ENCODE measurements at places on chromosomes 11 and 22.

DNA sequence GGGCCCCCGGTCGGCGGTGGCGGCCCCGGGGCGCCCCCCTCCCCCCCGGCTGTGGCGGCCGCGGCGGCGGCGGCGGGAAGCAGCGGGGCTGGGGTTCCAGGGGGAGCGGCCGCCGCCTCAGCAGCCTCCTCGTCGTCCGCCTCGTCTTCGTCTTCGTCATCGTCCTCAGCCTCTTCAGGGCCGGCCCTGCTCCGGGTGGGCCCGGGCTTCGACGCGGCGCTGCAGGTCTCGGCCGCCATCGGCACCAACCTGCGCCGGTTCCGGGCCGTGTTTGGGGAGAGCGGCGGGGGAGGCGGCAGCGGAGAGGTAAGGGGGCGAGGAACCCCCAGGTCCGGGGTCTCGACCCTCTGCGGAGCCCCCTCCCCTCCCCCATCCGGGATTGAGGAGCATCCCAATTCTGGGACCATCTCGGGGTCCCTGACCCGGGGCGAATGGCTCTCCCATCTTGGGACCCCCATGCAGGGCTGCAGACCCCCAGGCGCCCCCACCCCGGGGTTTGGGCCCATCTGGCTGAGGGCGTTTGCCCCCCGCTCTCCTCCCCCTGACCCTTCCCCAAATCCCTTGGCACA is 431 bp downstream of the KMT2A start:
- H3K27me3 ChIP-seq: no peaks in the 10 kb centered on the region
- H3K36me3 ChIP-seq: no peaks in the 10 kb centered on the region

GRCh38 chr11:5004424-5005274 is 10.0 kb downstream of the OR51L1 start:
- H3K36me3 ChIP-seq: no peaks in the 10 kb centered on the region
- no peaks in the 10 kb centered on the region for H3K4me1 ChIP-seq
- no peaks in the 10 kb centered on the region for H3K27me3 ChIP-seq
- DNase-seq: peak; percentile 23

DNA sequence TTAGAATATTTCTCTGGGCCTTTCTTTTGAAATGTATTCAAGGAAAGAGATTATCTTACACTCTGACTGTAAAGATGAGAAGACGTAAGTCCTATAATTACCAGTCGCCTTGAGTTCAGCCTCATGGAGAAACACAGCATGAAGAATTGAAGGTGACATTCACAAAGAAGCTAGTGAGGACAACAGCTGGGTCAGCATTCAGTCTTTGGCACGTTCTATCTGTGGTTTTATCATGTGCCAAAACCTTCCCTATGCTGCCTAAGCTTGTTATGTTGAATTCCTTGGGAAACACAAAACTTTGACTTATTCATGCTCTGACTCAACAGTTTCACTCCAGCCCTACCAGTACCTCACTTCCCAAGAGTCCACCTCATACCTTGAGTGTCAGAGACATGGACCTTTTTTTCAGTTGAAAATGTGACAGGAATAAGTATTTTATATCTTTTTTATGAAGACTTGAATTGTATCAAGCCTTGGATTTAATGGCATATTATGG is 198.8 kb upstream of the KIRREL3 start:
- no peak overlapping the region for H3K27ac ChIP-seq
- DNase-seq: no peak
- H3K4me3 ChIP-seq: no peak overlapping the region
- no peaks in the 10 kb centered on the region for H3K4me1 ChIP-seq
- H3K36me3 ChIP-seq: no peaks in the 10 kb centered on the region

- no peak overlapping the region for H3K4me3 ChIP-seq
- H3K27me3 ChIP-seq: peaks cover 3% of the 10 kb centered on the region
- H3K36me3 ChIP-seq: no peaks in the 10 kb centered on the region
- DNase-seq: no peak
- H3K27ac ChIP-seq: no peak overlapping the region
- H3K4me1 ChIP-seq: no peaks in the 10 kb centered on the region
These were observed 549.3 kb downstream of the BRD1 start for GRCh38 chr22:49278340-49278739.

- H3K27me3 ChIP-seq: no peaks in the 10 kb centered on the region
- no peaks in the 10 kb centered on the region for H3K36me3 ChIP-seq
- H3K4me1 ChIP-seq: peaks cover 3% of the 10 kb centered on the region
- DNase-seq: no peak
These were observed 56.9 kb upstream of the PRSS23 start for GRCh38 chr11:86743223-86744118.

DNA sequence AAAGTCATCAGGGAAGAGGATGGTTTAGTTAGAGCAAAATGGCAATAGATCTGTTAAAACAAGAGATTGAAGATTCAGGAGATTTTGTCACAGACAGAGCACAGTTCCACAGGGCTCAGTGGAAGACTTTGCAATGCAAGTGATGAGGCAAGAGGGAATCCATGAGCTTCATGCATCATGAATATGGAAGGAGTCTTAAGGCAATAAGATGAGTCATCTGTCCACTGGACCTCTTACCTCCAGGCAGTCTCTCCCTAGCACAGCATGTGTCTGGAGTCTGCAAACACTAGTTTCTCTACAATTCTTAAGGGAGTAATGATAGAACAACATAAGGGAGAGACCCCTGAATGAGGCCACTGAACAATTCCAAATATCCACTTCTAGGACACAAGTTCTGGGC is 245.7 kb downstream of the NXPE2 start:
- H3K4me1 ChIP-seq: no peaks in the 10 kb centered on the region
- H3K36me3 ChIP-seq: no peaks in the 10 kb centered on the region
- H3K27me3 ChIP-seq: no peaks in the 10 kb centered on the region
- no peak overlapping the region for H3K4me3 ChIP-seq
- DNase-seq: no peak

DNA sequence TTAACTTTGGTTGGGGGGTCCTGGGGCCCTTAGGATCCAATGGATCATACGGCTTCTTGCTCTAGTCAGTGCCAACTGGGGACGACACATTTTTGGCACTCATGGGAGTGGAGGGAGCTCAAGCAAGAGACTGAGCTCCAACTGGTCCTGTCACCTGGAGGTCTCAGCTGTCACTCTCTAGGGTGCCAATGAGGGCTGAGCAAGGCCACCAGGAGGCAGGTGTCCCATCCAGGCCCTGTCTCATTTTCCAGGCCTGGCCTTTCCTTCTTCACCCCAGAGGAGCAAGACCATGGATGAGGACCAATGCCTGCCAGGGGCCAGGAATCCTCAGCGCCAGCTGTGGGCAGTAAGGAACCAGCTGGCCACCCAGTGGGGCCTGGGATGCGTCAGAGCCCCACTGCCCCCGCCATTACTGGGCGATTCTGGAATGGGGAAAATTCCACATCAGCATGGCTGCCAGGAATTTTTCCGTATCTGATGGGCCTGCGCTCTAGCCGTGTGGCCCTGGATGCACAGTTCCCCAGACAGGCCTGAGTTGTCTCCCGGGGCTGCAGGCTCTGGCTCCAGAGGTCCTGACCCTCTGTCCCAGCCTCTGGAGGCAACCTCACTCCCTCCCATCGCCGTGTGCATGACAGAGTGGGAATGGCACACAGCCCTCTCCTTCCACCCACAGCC is 669 bp upstream of the GAL3ST1 start:
- H3K4me3 ChIP-seq: no peak overlapping the region
- H3K27me3 ChIP-seq: peaks cover 44% of the 10 kb centered on the region

GRCh38 chr11:109015283-109015682 is 350.4 kb downstream of the DDX10 start:
- H3K36me3 ChIP-seq: no peaks in the 10 kb centered on the region
- H3K4me1 ChIP-seq: no peaks in the 10 kb centered on the region
- H3K4me3 ChIP-seq: no peak overlapping the region
- H3K27ac ChIP-seq: no peak overlapping the region
- DNase-seq: no peak
- H3K27me3 ChIP-seq: no peaks in the 10 kb centered on the region

GRCh38 chr11:61927501-61927900 is 10.1 kb upstream of the RAB3IL1 start:
- no peaks in the 10 kb centered on the region for H3K36me3 ChIP-seq
- no peak overlapping the region for H3K4me3 ChIP-seq
- peaks cover 16% of the 10 kb centered on the region for H3K4me1 ChIP-seq
- H3K27ac ChIP-seq: no peak overlapping the region
- no peak for DNase-seq

- peaks cover 27% of the 10 kb centered on the region for H3K4me1 ChIP-seq
- no peaks in the 10 kb centered on the region for H3K27me3 ChIP-seq
- no peaks in the 10 kb centered on the region for H3K36me3 ChIP-seq
- DNase-seq: no peak
- H3K4me3 ChIP-seq: no peak overlapping the region
- no peak overlapping the region for H3K27ac ChIP-seq
These were observed 63.2 kb upstream of the ARFGAP3 start for GRCh38 chr22:42920101-42920820.

DNA sequence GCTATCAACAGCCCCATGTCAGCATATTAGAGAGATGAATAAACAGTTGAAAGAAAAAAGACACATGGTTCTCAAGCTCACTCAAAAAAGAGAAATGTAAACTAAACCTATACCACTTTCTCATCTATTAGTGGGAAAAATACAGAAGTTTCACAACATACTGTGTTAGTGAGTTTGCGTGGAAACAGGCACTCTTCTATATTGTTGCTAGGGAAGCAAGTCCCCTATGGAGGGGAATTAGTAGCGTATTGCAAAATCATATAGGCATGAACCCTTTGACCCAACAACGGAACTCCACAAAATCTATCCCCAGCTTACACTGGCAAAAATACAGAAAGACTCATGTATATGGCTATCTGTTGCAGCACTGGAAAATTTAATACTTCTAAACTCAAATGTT is 14.2 kb upstream of the RFPL2 start:
- H3K4me1 ChIP-seq: no peaks in the 10 kb centered on the region
- no peak overlapping the region for H3K27ac ChIP-seq
- H3K4me3 ChIP-seq: no peak overlapping the region
- DNase-seq: no peak
- H3K36me3 ChIP-seq: no peaks in the 10 kb centered on the region

GRCh38 chr11:105000797-105001196 is 22.2 kb downstream of the CASP5 start:
- H3K36me3 ChIP-seq: no peaks in the 10 kb centered on the region
- DNase-seq: peak; percentile 9
- no peak overlapping the region for H3K27ac ChIP-seq

GRCh38 chr11:110327508-110327907 is 31.1 kb upstream of the RDX start:
- peaks cover 6% of the 10 kb centered on the region for H3K4me1 ChIP-seq
- no peaks in the 10 kb centered on the region for H3K36me3 ChIP-seq
- H3K4me3 ChIP-seq: no peak overlapping the region
- H3K27me3 ChIP-seq: no peaks in the 10 kb centered on the region
- DNase-seq: no peak
- no peak overlapping the region for H3K27ac ChIP-seq

DNA sequence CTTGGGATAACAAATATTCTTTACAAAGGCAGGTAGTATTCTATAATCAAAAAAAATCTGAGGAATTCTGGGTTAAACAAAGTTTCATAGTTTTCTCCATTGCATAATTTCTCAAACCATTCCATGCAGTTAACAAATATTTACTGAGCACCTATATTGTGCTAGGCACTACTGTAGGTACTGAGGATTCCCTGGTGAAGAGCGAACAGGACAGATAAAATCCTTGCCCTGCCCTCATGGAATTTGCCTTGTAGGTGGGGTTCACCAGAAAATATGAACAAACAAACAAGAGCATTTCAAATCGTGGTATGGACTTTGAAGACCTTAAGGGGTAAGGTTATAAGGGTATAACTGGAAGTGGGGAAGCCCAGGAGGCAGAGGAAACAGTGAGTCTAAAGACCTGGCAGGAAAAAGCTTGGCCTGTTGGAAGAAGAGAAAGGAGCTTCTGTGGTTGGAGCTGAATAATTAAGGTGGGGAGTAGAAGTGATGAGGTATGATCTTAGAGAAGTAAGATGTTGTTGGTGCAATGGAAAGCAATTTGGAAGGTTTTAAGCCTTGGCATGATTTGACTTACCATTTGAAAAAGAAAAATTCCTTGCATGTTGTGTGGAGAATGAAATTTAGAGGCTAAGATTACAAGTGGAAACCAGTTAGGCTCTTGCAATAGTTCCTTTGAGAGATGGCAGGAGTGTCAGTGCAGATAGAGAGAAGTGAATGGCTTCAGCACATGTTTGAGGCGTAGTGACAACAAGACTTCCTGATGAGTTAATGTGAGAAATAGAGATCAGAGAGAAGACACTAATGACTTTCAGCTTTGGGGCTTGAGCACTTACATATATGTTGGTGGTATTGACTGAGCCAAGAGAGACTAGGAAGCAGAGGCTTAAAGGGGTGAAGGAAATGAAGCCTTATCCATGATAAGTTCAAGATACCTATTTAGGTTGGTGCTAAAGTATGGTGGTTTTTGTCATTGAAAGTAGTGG is 55.7 kb upstream of the PICALM start:
- no peaks in the 10 kb centered on the region for H3K4me1 ChIP-seq
- H3K36me3 ChIP-seq: no peaks in the 10 kb centered on the region
- no peak overlapping the region for H3K4me3 ChIP-seq
- H3K27me3 ChIP-seq: no peaks in the 10 kb centered on the region
- no peak for DNase-seq

DNA sequence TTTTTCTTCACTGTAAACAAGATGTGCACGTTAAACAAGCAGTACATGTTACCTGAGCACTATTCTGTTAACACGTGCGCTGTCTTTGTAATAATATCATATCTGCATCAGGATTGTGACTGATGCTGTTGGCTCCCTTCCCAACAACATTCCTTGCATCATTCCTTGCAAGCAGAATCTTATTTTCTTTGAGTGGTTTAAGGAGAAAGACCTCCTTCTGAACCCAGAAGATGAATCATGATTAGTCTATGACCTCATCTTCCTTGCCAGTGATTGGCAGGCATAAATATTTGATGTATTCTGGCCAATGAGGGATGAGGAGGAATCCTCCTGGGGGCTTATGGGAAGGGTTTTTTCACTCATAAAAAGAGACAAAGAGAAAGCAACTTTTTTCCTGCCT is 46.2 kb downstream of the C11orf71 start:
- DNase-seq: no peak
- no peak overlapping the region for H3K4me3 ChIP-seq
- H3K27ac ChIP-seq: no peak overlapping the region
- no peaks in the 10 kb centered on the region for H3K36me3 ChIP-seq

GRCh38 chr11:113457784-113458183 is 17.4 kb downstream of the DRD2 start:
- H3K27ac ChIP-seq: no peak overlapping the region
- H3K4me1 ChIP-seq: no peaks in the 10 kb centered on the region
- no peaks in the 10 kb centered on the region for H3K36me3 ChIP-seq
- H3K4me3 ChIP-seq: no peak overlapping the region
- H3K27me3 ChIP-seq: peaks cover 12% of the 10 kb centered on the region
- DNase-seq: no peak

- no peak for DNase-seq
- no peak overlapping the region for H3K27ac ChIP-seq
- no peak overlapping the region for H3K4me3 ChIP-seq
- no peaks in the 10 kb centered on the region for H3K4me1 ChIP-seq
- no peaks in the 10 kb centered on the region for H3K27me3 ChIP-seq
These were observed 138.3 kb downstream of the CADM1 start for GRCh38 chr11:115365907-115366306.

- no peaks in the 10 kb centered on the region for H3K36me3 ChIP-seq
- H3K4me3 ChIP-seq: no peak overlapping the region
- no peak for DNase-seq
- H3K27me3 ChIP-seq: no peaks in the 10 kb centered on the region
- no peaks in the 10 kb centered on the region for H3K4me1 ChIP-seq
- H3K27ac ChIP-seq: no peak overlapping the region
These were observed 473.8 kb downstream of the OPCML start for GRCh38 chr11:133058501-133058900.
